ENCODE measurements at places on chromosomes 6 and 20.

GRCh38 chr6:110523451-110524021 is 47.1 kb upstream of the SLC22A16 start:
- DNase-seq, result no peak

GRCh38 chr20:38304845-38305447 is 990 bp downstream of the BPI start:
- DNase-seq, result peak; percentile 39

GRCh38 chr6:26304797-26305640 is 60.0 kb upstream of the BTN3A2 start:
- no peak for DNase-seq

GRCh38 chr6:69294407-69294806 is 502.4 kb downstream of the LMBRD1 start:
- no peak for DNase-seq

GRCh38 chr6:137076277-137077068 is 31.7 kb upstream of the IL20RA start:
- peak; percentile 35 for DNase-seq

GRCh38 chr20:15905661-15906060 is 667.6 kb downstream of the KIF16B start:
- DNase-seq, result no peak

DNA sequence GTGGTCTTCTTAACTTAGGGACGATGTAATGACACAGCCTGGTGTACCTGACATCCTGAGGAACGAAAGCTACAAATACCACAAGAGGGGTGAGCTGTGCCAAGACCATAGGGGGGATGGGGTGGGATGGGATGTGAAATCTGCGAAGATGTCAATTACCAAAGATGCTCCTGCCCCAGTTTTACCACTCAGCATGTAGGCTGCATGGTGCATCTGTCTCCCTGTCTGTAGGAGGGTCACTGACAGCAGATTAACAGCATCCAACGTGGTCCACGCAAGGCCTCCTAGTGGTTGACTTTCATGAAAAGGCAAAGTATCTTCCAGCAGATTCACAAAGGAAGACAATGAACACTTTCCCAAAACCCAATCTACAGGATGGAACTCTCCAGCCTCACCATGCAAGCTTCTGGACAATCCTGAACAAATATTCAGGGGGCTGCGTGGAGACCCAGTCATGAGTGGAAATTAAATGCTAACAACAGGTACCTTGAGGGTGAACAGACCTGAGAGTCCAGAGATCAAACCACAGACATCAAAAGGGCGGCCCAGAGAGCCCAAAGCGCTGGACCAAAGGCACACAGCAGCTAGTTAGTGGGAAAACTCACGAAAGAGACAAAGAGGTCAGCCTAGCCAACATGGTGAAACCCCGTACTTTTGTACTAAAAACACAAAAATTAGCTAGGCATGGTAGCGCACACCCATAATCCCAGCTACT is 44.4 kb downstream of the ZMYND8 start:
- no peak for DNase-seq

- no peak for DNase-seq
Measured at GRCh38 chr6:38792356-38792755, 77.2 kb downstream of the DNAH8 start.

DNA sequence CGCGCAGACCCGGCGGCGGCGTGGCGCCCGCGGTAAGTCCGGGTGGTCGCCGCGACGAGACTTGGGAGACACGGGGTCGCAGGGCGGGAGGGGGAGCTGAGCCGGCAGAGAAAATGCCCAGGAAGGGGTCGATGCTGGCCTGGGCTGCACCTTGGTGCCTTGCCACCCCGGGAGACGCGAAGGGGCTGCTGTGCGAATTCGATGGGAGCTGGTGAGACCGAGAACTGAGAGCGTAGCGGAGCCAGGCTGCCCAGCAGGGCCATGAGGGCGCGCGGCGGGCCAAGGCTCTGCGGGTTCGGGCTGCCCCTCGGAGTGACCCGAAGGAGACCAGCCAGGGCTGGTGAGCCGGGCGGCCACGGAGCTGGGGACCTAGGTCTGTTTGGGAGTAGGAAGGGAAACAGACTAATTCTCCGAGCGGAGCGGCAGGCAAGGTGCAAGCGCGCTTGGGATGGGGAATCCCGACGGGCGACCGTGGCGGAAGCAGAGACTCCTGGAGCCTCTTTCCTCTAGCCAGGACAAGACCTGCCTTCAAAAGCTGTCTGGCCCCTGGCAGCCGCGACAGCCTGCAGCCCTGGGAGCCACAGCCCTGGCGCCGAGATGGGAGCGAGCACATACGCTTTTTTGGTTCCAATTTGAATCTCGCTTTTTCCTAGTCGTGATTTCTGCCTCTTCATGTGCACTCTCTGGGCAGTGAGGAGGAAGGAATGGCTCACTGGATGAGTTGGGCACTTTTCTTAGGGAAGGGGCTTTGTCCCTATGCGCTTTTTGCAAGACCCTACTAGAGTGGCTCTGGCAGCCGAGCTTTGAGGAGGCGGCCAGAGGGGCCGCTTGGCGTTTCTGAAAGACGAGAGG is 691 bp downstream of the SYNDIG1 start:
- DNase-seq, result no peak

DNA sequence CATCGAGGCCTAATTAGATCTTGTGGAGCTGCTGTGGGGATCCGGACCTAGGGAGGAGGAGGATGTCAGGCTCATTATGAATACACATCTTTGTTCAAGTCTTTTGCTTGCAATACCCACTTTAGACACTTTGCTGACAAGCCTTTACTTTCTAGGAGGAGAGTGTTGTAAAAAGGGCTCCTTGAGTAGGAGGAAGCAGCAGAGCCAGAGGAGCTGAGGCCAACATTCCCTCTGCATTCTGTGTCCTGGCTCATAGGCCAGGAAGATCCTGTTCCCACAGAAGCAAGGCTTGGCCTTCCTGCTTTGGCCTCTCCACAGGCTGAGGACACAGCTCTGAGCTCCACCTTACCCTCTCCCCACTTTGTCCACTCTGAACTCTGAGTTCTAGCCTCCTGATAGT is 67.1 kb downstream of the TPD52L1 start:
- no peak for DNase-seq

GRCh38 chr20:15564981-15565380 is 1008.3 kb downstream of the KIF16B start:
- no peak for DNase-seq

- peak; percentile 32 for DNase-seq
Measured at GRCh38 chr20:1952737-1953530, 40.9 kb downstream of the PDYN start.

GRCh38 chr6:124057461-124057860 is 253.8 kb downstream of the NKAIN2 start:
- DNase-seq, result no peak

DNA sequence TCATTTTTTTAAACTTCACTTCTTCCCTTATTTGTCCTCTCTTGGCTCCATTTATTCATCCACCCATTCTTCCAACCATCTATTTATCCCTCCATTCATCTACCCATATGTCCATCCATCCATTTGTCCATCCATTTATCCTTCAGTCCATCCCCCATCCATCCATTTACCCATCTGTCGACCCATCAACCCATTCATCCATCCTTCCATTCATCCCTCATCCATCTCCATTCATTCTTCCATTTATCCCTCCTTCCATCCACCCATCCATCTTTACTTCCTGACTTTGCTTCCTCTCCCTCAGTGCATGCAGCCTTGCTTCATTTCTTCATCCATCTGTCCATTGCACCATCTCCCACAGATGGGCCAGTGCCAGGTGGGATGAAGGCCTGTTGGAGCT is 1.8 kb downstream of the CST11 start:
- DNase-seq, result no peak

GRCh38 chr20:56805966-56806365 is 176.9 kb downstream of the TFAP2C start:
- DNase-seq, result no peak

- no peak for DNase-seq
Measured at GRCh38 chr6:43278524-43279078, 19.5 kb upstream of the SLC22A7 start.

GRCh38 chr6:167130712-167131684 is 8.1 kb downstream of the CCR6 start:
- no peak for DNase-seq

DNA sequence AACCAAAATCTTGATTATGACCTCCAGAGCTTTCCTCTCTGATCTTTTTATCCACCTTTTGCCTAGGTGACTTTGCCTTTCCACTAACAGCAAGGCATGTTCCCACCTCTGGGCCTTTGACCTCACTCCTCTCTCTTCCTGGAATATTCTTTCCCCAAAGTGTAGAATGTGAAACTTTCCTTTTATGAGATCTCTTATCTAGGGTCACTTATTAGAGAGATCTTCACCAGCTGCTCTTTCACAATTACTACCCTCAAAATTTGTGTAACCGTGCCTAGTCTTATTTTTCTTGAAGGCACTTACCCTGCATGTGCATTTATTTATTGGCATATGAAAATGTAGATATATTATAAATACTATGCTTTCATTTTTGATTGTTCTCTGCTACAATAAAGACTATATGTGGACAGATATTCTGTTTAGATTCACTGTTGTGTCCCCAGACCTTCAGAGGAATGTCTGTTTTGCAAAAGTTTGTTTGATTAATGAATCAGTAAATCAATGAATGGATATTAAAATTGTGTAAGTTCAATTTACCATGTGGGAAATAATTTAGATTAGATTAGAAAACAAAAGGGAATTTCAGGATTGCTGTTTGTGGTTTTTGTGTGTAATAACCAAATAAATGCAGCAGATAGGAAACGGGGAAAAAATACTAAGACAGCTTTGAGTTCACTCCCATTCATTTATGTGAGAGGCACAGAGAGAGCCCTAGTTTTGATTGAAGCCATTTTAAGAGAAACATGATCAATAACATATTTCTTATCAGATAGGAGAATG is 207.0 kb downstream of the ADGB start:
- DNase-seq, result no peak

- DNase-seq, result no peak
Measured at GRCh38 chr6:44100088-44100550, 27.1 kb downstream of the MRPL14 start.

GRCh38 chr6:11432091-11432490 is 105.5 kb upstream of the TMEM170B start:
- no peak for DNase-seq

DNA sequence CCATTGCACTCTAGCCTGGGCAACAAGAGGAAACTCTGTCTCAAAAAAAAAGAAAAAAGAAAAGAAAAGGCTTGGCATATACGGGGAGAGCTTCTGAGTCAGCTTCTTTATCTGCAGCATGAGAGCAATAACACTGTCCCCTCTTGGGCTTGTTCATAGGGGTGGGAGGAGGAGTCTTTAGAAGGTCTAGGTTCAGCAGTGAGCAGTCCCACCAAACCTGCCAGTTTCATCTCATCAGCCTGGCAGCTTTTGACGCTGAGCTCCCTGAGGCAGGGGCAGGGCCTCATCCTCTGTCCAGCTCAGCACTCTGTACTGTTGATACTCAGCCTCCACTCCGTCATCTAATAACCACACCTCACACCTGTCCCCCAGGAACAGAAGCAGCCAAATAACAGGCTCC is 5.6 kb upstream of the C6orf132 start:
- DNase-seq, result no peak

GRCh38 chr20:24805456-24806238 is 143.4 kb upstream of the CST7 start:
- DNase-seq, result no peak

DNA sequence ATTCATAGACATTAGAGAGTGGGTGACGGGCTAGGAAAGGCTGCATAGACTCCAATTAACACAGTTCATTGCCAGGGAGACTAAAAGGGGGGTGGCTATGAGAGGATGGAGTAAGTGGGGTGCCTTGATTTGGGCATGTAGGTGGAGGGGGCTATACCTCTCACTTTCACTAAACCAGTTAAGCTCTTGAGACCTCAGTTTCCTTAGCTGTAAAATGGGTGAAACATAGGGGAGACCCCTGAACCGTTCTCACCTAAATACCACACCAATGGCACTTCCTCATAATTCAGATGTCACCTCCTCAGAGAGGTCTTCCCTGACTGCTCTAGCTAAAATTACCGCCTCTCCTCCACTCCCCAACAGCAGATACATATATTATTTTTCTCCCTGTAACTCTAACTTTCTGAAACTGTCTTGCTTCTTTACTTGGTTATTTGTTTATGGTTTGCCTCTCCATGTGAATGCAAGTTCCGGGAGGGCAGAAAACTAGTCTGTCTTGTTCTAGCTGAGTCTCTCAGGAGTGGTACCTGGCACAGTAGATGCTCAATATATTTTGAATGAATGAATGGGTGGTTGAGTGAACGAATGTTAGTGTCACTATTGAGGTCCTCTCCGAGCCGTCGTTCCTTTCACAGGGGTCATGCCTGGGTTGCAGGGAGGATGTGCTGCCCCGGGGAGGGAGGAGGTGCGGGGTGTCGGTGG is 615 bp upstream of the EYA2 start:
- DNase-seq, result no peak

- no peak for DNase-seq
Measured at GRCh38 chr20:16083639-16084280, 489.5 kb downstream of the KIF16B start.

GRCh38 chr6:44194326-44194725 is 22.4 kb upstream of the MYMX start:
- DNase-seq, result no peak

DNA sequence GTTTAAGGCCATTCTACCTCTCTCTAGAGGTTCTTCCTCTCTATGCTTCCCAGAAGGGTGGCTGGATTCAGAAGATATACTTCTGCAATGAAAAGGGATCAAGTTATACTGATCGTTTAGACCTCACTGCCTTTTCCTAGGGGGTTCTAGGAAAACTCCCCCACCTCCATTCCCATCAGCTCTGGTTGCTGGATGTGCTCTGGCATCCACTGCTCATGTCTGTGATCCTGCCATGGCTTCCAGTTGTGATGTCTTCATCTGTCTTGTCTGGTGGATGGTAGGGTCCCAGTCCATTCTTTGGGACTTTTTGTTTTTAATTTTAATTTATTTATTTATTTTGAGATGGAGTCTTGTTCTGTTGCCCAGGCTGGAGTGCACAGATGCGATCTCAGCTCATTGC is 118.4 kb downstream of the BTBD3 start:
- no peak for DNase-seq

DNA sequence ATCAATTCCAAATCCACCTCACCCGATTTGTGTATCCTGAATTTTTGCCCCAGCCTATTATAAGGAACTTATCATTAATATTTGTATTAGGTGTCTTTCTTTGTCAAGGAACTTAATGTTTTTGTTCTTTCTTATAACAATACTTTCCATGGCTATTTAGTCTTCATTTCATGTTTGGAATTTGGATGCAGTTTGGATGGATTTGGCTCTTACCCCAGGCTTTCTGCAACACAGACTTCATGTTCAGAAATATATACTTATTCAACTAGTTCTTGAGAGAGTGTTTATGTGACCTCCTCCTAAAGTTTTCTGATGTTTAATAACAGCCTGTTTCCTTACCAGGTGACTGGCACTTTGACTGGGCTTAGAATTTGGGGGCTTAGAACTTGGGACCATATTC is 35.9 kb upstream of the TOX2 start:
- no peak for DNase-seq

GRCh38 chr6:117955684-117956256 is 48.7 kb downstream of the SLC35F1 start:
- DNase-seq, result no peak

Data from GM12891 (cell line).